ENCODE measurements at places on chromosomes 5 and 9.

- DNase-seq = no peak
Measured at GRCh38 chr9:3507395-3508077, 18.3 kb downstream of the RFX3 start.

GRCh38 chr5:120823328-120823727 lies 359.2 kb downstream of the PRR16 start:
- DNase-seq = no peak

- DNase-seq = no peak
Measured at GRCh38 chr5:144162686-144163085, 7.8 kb downstream of the YIPF5 start.

DNA sequence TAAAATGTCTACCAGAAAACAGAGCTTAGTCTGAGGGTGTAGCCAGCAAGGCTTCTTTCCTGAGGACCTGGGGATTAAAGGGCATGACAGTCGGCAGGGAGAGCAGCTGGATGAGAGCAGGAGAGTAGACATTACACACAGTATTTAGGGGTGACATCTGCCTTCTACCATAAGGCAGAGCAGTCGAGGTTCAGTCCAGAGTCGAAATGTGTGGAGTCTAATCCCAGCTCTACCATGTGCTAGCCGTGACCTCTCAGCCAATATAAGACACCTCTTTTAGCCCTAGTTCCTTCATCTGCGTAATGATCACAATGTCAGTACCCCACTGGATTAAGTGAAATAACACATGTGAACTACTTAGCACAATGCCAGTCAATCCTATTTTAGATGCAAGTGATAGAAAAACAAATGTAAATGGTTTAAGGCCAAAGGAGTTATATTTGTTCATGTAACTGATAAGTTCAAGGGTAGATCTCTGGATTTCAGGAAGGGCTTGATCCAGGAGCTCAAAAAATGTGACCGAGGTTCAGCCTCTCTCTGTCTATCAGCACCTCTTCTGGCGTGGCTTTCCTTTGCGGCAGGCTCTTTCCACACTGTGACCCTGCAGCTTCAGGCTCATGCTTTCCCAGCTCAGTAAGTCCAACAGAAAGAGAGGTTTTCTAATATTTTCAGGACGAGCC lies 16.2 kb upstream of the CPLX2 start:
- no peak for DNase-seq

GRCh38 chr9:75890472-75891276 lies at the start of gene PCSK5:
PCSK5 (plus strand) TSS chr9:75890673; CDS start chr9:75891182, 509 bp downstream.
- peak; percentile 96 for DNase-seq

DNA sequence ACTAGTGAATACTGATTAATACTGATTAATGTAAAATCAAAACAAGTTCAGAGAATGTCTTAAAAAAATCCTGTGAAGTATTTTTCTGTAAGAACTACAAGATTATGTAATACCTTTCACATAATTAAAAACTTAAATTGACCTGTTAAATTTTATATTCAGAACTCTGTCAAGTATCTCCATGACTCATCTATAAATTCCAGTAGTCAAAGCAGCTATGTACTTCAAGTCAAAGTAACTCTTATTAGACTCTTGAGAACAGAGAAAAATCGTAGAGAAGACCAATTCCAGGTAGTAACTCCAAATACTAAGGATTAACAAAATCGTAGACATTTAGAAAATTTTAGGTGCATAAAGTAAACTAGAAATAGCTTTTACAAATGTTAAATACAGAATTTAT lies 77.1 kb downstream of the HOMER1 start:
- DNase-seq = no peak

- peak; percentile 55 for DNase-seq
Measured at GRCh38 chr5:98755406-98755805, 18.1 kb upstream of the RGMB start.
